ENCODE measurements at places on chromosomes 1 and 21.

DNA sequence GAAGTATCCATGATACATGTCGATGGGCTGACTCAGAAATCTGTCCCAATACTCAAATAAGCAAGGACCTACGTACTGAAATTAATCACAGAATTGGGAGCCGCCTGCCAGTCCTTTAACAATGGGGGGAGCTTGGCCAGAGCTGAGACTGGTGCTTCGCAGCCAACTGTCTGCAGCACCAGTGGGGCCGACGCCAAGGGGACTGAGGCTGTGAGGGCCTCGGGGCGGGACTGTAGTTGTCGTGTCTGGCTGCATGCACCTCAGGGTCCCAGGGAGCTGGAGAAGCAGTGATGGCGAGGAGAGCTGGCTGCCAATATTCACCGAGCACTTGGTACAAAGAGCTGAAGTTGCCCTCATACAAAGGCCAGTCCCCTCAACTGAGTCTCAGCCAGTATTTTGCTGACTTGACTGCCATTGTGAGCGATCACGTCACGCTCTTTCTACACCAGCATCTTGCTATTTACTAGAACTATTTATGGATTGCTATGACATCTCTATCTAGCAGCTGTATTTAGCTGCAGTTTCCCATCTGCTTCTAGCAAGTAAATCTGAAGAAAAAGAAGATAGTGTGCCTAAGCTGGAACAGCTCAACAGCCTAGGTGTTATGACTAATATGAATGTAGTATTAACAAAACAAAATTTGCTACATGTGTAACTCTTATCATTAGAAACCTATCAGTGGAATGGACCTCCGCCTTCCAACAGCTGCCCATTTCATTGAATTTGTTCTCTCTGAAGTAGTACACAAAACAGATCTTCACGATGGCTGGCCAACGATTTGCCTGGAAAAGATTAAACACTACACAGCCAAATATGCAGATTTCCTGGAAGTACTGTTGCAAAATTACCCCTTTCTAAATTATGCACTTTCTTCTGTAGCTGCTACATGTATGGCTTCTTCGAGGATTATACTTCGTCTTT, 29.1 kb downstream of the EVI5 start:
- DNase-seq, result no peak

GRCh38 chr1:219697682-219698081, 84.8 kb upstream of the ZC3H11B start:
- DNase-seq, result no peak

GRCh38 chr1:228004856-228005462, 1.8 kb upstream of the WNT3A start:
- no peak for DNase-seq

DNA sequence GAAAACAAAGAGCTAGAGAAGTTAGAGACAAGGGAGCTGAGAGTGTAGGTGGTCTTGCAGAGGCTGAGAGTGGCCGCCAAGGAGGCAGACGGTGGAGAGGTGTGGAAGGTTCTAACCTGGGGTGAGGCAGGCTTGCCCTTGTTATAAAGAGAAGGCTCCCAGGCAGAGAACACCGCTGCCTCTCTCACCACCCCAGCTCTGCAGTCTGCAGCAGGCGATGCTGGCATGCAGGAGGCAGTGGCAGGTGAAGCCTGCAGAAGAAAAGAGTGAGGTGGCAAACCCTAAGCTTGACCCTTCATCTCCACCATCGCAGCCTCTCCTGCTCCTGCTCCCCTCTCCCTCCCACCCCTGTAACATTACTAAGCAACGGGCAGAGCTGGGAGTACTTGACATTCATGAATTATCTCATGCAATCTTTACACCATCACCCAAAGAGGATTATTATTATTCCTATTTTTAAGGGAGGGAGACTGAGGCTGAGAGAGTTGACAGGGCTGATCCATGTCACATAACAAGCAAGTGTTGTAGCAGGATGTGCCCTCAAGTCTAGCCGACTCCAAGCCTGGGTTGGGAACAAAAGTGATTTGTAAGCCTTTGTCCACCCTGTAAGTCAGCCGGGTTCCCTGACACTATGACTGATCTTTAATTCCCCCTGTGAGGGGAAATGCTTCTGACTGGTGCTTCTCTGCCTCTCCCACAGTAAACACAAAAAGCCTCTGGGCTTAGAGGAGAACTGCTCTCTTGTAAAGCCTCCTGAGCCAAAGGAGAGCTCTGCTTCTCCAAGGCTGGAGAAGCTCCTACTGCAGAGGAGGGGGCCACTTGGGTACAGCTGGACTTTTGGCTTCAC, 36.1 kb downstream of the KANK4 start:
- no peak for DNase-seq

DNA sequence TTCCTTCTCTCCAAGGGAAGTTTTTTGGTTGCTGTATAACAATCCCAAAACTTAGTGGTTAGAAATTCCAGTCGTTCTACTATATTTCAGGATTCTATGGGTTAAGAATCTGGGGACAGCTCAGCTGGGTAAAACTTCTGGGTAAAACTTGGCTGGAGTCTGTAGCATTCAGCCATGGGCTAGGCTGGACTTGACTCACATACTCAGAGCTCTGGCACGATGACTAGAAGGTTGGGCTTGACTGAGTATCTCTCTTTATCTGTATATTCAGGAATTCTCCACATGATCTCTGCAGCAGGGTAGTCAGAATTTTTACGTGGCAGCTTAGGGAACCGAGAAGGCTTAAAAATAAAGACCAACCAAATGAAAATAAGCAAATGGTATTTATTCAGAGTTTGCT, 28.2 kb upstream of the HRNR start:
- DNase-seq, result no peak

- DNase-seq, result no peak
These were observed 15.2 kb upstream of the HMCN1 start for GRCh38 chr1:185719021-185719420.

Data from stimulated activated CD4-positive, alpha-beta T cell treated with anti-CD3 and anti-CD28 coated beads, Interleukin-4, amount 100 ng/mL, for 4 hours (primary cell).